Esophagus squamous epithelium (tissue), 5 donors: ENCODE measurements at places on chromosomes 7 and 10.

- no peak for DNase-seq
Observed at GRCh38 chr7:64618785-64619456, 47.0 kb upstream of the ZNF107 start.

DNA sequence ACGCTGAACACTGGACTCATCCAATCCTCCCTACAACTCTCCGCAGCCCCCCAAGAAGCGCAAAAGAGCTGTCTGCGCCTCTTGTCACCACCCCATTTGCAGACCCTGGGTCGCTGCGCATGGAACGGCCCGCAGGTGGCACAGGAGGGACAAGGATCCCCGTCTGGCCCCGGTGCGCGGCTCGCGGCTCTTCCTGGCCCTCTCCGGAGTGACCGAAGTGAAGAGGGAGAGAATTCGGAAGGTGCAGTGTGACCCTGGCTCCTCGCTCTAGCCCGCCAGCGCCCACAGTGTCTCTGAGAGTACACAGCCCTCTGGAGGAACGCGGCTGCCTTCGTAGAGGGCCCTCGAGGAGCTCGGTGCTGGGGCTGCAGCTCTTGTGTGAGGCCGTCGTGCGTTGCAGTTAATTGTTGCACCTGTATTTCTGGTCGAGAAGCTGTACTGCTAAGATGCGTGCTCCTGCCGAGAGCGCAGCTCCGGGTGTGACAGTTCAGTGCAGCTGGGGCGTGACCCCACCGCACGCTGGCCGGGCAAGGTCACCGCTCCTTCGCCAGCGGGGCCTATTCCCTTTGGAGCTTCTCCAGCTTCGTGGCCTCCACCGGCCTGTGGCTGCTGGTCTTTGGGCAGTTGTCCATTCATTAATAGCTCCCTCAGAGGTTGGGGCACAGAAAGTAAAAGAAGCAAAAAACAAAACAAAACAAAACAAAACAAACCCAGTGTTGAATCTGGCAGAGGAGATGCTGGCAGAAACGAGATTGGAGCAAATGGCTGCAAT, 119.0 kb downstream of the SEC23IP start:
- DNase-seq = no peak

GRCh38 chr10:42149027-42149700, 489.2 kb downstream of the ZNF33B start:
- no peak for DNase-seq

GRCh38 chr10:131653554-131654470, 247.0 kb upstream of the PPP2R2D start:
- no peak for DNase-seq

GRCh38 chr10:91271886-91272285, 51.4 kb downstream of the PCGF5 start:
- no peak for DNase-seq

- no peak for DNase-seq
Observed at GRCh38 chr7:155684543-155684942, 40.1 kb downstream of the RBM33 start.

DNA sequence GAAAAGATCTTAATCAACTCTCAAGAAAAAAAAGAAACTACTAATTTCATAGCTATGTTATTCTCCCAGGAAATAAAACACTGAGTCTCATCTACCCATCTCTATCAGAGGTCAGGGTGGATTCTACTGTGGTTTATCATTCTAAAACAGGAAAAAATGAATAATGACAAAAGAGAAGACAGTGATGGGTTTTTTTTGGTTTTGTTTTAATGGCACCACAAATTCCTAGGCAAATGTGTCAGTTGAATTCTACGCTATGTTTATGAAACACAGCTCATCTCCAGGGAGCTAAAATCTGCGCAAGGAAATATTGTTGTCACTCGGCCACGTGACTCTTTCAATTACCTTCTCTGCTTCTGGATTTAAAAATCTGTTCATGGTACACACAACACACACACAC, 393.4 kb upstream of the SORCS1 start:
- no peak for DNase-seq

- no peak for DNase-seq
Observed at GRCh38 chr10:99765672-99766301, 16.7 kb upstream of the ABCC2 start.

- no peak for DNase-seq
Observed at GRCh38 chr7:1242606-1243289, 10.1 kb downstream of the UNCX start.

DNA sequence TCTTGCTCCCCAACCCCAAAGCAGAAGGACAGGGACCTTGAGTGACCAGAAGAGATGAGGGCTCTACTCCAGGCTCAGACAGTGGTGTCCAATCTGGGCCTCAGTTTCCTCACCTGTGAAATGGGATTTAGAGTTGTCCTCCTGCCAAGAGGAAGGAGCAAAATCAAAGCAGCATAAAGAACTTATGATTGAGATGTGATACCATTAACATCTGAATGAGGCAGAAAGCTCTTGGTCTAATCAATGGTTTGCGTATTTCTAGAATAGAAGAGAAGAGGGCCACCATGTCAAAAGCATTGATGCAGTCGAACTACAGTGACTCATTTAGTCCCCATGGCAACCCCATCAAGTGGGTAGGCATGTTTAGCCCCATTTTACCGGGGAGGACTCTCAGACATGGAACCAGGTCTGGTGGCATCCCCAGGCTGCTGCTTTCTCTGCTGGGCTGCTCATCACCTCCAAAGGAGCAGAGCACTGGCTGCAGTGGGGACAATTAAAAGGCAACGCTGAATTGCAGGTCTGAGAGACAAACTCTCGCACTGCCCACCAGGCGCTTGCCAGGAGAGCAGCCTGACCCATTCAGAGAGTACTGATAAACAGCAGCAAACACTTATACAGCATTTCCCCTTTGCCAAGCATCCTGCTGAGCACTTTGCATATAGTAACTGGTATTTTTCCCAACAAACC, 175.9 kb downstream of the NEURL1 start:
- no peak for DNase-seq

GRCh38 chr7:73856941-73857340, 4.0 kb upstream of the TMEM270 start:
- no peak for DNase-seq

DNA sequence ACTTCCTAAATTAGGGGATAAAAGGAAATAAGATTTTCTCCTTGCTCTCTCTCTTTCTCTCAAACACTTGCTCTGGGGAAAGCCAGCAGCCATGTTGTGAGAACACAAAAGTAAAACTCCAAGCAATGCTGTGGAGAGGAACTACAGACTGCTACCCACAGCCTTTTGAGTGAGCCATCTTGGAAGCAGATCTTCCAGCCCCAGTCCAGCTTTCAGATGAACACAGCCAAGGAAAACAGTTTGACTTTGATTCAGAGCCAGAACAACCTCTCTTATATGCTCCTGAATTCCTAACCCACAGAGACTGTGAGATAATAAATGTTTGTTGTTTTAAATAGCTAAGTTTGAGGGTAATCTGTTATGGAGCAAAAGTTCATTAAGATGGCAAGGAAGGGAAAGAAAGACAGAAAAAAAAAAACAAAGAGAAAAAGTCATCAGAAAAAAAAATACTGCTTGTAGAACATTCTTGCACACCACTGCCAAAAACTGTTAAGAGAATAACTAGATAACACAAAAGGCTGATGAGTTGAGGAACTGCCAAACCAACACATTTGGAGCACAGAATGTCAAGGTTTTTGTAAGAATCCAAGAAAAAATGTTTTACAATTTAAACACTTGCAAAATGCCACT, 20.9 kb upstream of the PRKAR2B start:
- DNase-seq = no peak

DNA sequence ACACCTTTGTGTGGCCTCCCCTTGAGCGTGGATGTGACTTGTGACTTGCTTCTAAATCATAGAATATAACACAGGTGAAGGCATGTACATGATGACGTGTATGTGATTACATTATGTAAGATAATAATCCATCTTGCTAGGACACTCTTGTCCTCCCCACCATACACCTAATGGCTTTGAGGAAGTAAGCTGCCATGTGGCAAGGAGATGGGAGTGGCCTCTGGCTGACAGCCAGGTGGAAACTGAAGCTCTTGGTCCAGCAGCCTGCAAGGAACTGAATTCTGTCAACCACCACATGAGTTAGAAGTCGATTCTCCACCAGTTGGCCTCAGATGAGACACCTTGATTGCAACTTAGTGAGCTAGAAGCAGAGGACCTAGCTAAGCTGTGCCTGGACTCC, 67.4 kb upstream of the ELN start:
- DNase-seq = no peak

- no peak for DNase-seq
Observed at GRCh38 chr10:81179805-81180452, 642.2 kb downstream of the SH2D4B start.

DNA sequence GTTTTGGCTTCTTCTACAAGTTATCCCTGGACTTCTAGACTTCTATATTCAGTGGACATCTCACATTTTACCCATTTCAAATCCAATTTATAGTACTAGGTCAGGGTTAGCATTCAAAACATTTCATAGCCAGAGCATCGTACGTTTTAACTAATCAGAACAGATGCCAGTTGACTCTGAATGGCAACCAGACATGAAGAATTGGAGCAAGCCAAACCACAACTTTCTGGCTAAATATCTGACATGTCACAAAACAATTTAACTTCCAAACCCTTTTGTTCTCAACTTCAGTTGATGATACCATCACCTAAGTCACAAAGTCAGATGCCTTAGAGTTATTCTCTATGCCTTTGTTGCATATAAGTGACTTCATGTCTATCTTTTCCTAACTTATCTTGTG, 1105.7 kb downstream of the XPNPEP1 start:
- no peak for DNase-seq

GRCh38 chr7:136997735-136998134, 129.3 kb downstream of the CHRM2 start:
- no peak for DNase-seq

GRCh38 chr10:15562116-15562515, 157.6 kb downstream of the ITGA8 start:
- DNase-seq = no peak

GRCh38 chr7:92115821-92116220, 18.5 kb downstream of the CYP51A1 start:
- DNase-seq = no peak

GRCh38 chr10:12709000-12709401, 292.5 kb downstream of the CCDC3 start:
- no peak for DNase-seq

DNA sequence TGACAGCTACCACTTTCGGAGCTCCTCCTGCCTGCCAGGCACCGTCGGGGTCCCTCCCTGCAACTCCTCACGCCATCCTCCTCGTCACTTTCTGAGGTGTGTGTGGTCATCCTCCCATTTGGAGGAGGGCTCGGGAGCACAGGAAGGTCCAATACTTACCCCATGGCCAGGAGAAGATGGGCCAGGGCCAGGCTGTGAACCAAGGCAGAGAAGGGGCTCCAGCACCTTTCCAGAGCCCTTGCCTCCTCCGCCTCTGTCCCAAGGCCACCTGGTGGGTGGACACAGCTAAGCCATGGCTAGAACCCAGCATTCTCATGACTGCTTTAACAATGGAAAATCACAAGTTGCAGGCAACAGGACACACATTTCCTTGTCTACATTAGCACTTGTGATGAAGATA, 215.5 kb downstream of the TCERG1L start:
- no peak for DNase-seq

GRCh38 chr10:47031211-47031900, 120.1 kb downstream of the PTPN20 start:
- DNase-seq = no peak

GRCh38 chr7:39062811-39063210, 85.1 kb downstream of the POU6F2 start:
- DNase-seq = no peak

DNA sequence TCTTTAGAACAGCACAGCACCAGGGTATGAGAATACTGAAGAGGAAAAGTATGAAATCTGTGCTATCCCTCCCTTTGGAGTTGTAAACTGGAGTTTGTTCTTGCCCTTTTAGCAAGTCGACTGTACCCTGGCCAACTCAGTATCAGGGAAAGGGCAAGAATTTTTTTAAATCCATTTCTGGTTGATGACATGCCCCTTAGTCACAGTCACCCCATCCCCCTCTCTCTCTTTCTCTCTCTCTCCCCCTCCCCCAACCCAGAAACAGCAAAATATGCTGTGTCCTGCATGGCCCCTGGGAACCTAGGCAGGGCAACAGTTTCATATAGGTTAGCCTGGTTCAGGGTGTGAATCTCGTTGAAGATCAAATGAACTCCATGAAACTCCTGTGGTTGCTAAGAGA, 177.7 kb upstream of the ADO start:
- no peak for DNase-seq

DNA sequence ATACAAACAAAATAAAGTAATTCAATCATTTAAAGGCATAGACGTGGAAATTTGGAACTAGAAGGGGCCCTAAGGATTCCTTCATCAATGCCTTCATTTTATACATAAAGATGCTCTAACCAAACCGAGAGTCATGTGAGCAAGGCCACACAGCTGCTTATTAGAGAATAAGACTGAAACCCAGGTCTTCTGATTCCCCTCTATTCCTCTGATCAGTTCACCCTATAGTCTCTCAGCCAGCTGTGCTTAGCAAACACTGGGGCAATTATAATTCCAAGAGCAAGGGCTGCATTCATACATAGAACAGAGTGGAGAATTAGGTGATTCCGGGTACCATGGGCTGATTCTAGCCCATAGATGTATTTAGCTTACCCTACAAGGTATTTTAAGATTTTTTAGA, 9.7 kb upstream of the XPNPEP1 start:
- no peak for DNase-seq

GRCh38 chr10:119420950-119421875, 121.3 kb downstream of the RGS10 start:
- DNase-seq = no peak

DNA sequence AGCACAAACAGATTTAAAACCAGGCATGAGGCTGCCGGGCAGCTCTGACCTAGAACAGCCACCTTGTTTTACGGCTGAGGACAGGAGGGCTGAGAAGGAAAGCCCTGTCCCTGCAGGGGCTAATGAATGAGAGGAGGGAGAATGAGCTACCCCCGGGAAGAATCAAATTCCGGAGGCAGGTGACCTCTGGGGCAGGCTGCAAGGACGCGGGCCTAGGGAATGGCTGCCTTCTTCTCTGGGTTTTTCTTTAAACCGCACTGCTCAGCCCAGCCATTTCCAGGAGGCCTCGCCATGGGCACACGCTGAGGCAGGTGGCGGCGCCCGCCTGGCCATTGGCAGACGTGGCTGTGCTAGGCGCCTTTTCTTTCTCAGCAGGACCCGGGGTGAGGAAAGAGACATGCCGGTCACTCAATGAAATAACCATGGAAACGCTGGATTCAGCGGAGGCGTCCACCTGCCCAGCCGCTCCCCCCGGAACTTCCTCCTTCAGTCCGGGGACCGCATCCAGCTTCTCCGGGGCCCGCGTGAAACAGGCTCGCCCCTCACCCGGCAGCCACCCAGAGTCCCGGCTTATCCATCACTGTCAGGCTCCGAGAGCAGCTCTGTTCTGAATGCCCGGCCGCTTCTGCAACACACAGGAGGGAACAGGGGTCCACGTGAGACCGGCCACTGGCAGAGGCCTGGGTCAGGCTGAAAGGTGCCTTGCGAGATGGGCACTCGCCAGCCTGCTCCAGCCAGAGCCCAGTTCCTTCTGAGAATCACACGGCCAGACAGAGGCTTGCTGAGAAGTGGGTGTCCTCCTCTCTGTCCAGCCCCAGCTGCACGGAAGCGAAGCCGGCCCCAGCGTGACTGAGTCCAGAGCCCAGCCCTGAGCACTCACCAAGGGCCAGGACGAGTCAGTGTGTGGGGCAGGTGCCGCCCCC, 82.1 kb downstream of the PDGFA start:
- DNase-seq = no peak

GRCh38 chr7:38525857-38526256, 105.3 kb downstream of the AMPH start:
- DNase-seq = no peak
